Activated CD8-positive, alpha-beta memory T cell treated with anti-CD3 and anti-CD28 coated beads for 4 hours (primary cell): ENCODE measurements at places on chromosomes 12 and 14.

- DNase-seq: no peak
These were observed 297.7 kb upstream of the DDHD1 start for GRCh38 chr14:53450871-53451270.

DNA sequence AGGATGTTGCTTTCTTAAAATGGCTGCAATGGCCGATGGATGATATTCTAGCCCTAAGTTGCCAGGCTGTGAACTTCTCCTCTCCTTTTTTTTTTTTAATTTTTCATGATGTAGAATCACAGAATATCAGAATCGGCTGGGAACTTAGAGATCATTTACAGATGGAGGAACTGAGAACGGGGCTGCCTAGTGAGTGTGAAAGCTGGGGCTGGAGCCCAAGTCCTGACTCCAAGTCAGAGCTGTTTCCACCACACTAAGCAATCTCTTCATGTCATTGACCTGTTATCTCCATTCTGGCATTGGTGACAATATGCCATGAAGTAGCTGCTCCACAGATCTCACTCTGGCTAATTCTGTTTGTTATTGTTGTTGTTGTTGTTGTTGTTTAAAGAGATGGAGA lies 121.7 kb downstream of the SLC38A1 start:
- no peak for DNase-seq

GRCh38 chr14:52268279-52269061 lies 972 bp downstream of the PTGDR start:
- no peak for DNase-seq

GRCh38 chr12:71239731-71240130 lies 81.9 kb upstream of the TSPAN8 start:
- DNase-seq: no peak

DNA sequence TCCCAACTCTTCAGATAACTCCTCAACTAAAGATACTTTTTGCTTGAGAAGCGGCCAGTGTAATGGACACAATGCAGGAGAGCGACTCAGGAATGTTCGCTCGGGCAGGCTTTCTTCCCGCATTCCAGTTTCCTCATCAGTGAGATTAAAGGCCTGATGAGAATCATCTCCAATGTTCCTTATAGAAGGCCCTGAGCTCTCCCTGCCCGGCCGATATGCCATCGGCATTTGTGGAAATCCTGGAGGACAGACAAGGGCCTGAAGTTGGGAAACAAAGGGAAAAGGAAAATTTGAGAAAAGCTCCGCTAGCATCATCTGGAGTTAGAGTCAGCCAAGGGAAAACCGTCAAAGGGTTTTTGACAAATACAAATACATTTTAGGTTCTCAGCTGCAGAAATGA lies 38.0 kb upstream of the FOXN3 start:
- DNase-seq: no peak

DNA sequence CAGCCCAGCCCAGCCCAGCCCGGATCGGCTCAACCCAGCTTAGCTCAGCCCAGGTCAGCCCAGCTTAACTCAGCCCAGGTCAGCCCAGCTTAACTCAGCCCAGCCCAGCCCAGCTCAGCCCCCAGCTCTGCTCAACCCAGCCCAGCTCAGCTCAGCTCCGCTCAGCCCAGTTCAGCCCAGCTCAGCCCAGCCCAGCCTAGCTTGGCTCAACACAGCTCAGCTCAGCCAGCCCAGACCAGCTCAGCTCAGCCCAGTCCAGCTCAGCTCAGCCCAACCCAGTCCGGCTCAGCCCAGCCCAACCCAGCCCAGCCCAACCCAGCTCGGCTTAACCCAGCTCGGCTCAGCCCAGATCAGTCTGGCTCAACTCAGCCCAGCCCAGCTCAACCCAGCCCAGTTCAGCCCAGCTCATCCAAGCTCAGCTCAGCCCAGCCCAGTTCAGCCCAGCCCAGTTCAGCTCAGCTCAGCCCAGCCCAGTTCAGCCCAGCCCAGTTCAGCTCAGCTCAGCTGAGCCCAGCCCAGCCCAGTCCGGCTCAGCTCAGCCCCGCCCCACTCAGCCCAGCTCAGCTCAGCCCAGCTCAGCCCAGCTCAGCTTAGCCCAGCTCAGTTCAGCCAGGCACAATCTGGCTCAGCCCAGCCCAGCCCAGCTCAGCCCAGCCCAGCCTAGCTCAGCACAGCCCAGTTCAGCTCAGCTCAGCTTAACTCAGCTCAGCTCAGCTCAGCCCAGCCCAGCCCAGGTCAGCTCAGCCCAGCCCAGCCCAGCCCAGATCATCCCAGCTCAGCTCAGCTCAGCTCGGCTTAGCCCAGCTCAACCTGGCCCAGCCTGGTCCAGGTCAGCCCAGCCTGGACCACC lies 331.7 kb downstream of the TMEM121 start:
- no peak for DNase-seq

DNA sequence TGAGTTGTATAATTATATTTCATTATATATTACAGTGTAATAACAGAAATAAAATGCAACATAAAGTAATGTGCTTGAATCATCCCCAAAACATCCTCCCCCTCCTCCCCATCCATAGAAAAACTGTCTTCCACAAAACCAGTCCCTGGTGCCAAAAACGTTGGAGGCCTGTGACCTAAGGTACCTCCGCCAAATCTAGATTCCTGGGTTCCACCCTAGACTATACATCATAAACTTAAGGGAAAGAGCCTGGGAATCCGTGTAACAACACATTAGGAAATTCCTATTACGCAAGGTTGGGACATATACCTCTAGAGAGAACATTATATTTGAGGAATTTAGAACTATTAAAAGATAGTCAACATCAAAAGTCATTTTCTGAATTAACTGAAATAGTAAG lies 38.0 kb downstream of the SPPL3 start:
- DNase-seq: no peak

DNA sequence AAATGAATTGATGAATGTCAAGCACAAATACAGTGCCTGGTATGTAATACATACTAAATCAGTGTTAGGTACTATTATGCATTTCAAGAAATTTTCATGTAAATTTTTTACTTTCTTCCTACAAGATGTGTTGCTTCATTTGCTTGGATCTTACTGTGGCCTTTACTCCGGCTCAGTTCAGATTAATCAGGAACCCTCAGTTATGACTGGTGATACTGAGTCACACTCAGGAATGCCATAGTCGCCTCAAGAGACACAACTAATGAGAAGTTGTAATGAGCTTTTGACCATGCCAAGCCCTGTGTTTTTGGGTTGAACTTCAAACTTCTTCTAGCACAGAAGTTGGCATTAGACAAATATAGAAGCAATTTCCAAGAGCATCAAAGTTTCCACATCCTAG lies 96.0 kb downstream of the TGFB3 start:
- DNase-seq: no peak

GRCh38 chr12:93025145-93026103 lies 96.3 kb upstream of the EEA1 start:
- no peak for DNase-seq

GRCh38 chr12:3753544-3754284 lies 805 bp upstream of the CRACR2A start:
- no peak for DNase-seq

GRCh38 chr14:104316121-104316722 lies 177.8 kb downstream of the KIF26A start:
- no peak for DNase-seq
